BJ (cell line): ENCODE measurements at places on chromosomes 5 and 9.

DNA sequence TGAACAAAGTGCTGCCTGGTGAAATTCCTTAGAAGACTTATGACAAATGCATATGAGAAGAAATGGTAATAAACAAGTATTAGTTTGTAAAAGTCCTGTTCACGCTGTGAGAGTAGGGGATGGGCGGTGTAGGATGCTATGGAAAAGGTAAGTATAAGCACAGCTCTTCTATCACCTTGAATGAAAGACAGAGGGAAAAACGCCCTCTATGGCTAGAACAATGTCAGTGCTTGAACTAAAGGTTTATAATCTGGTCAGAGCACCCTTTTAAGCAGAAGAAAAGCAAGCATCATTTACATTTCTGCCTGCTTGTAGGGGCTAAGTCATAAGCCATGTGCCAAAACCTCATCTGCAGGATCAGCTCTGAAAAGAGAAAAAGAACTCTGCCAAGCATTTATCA, 115.2 kb downstream of the LHFPL2 start:
- no peak for DNase-seq

DNA sequence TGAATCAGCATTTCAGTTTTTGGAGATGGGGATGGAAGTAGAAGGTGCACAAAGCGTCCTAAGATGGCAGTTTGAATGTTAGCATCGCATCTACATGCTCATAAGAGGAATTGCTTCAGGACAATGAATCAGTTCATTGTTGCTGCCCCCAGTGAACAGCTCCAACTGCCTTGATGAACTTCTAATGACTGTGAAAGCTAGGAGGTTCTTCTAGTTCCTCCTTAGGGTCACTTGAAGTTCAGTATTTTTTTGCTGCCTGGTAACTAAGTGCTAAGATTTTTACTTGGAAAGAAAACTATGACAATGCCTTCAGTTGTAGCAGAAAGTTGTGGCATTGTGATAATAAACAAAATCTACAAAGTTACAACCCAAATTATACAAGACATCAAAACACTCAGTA, 271.6 kb downstream of the RAB3C start:
- DNase-seq, result no peak

- DNase-seq, result no peak
These were observed 365.2 kb upstream of the MPDZ start for GRCh38 chr9:13644675-13645074.

- DNase-seq, result no peak
These were observed 7.9 kb downstream of the MTRR start for GRCh38 chr5:7876867-7877266.
